ENCODE measurements at places on chromosomes 2 and 18.

- no peak for DNase-seq
These were observed 392.5 kb upstream of the NRXN1 start for GRCh38 chr2:51424418-51424817.

GRCh38 chr2:3107567-3107966 is 270.1 kb downstream of the EIPR1 start:
- DNase-seq = no peak

DNA sequence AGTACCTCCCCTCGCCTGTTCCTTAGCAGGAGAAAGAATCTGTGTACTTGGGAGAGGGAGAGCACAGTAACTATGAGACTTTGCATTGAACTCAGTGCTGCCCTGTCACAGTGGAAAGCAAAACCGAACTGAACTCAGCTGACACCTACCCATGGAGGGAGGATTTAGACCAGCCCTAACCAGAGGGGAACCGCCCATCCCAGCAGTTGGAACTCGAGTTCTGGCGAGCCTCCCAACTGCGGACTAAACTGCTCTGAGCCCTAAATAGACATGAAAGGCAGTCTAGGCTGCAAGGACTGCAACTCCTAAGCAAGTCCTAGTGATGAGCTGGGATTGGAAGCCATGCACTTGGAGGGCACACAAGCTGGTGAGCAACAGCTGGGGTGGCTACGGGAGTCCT is 110.4 kb downstream of the GRB14 start:
- no peak for DNase-seq

DNA sequence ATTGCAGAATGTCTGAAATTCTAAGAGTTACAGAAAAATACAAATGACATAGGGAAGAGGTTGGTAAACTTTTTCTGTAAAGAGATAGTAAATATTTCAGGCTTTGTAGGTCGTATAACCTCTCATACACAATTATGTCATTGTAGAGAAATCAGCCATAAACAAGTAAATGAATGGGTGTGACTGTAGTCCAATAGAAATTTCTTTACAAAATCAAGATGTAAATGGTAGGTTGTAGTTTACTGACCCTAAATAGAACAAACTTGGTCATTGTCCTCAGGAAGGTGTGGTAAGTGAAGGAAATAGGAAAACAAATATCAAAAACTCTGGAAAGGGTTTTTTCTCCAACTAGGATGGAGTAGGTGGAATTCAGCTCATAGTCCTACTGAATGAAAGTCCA is 415.5 kb upstream of the SPHKAP start:
- no peak for DNase-seq

DNA sequence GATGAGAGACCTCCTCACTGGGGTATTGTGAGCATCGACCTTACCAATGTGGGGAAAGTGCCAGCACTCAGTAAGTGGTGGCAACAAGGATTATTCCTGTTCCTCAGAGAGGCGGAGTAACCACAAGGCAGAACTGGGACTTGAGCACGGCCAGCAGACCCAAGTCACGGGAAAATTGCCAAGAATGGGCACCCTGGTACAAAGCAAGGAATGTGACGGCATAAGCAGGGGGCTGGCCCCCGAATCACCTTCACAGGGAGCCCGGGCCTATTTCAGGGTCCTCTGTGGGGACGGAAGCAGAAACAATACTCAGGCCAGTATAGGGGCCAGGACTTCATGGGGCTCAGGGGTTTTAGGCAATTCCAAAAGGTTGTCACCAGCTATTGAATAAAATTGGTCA is 25.4 kb downstream of the CENPA start:
- DNase-seq = no peak

GRCh38 chr2:128315829-128316776 is 2.6 kb downstream of the HS6ST1 start:
- no peak for DNase-seq

GRCh38 chr2:234355021-234355720 is 141.7 kb downstream of the ARL4C start:
- no peak for DNase-seq

DNA sequence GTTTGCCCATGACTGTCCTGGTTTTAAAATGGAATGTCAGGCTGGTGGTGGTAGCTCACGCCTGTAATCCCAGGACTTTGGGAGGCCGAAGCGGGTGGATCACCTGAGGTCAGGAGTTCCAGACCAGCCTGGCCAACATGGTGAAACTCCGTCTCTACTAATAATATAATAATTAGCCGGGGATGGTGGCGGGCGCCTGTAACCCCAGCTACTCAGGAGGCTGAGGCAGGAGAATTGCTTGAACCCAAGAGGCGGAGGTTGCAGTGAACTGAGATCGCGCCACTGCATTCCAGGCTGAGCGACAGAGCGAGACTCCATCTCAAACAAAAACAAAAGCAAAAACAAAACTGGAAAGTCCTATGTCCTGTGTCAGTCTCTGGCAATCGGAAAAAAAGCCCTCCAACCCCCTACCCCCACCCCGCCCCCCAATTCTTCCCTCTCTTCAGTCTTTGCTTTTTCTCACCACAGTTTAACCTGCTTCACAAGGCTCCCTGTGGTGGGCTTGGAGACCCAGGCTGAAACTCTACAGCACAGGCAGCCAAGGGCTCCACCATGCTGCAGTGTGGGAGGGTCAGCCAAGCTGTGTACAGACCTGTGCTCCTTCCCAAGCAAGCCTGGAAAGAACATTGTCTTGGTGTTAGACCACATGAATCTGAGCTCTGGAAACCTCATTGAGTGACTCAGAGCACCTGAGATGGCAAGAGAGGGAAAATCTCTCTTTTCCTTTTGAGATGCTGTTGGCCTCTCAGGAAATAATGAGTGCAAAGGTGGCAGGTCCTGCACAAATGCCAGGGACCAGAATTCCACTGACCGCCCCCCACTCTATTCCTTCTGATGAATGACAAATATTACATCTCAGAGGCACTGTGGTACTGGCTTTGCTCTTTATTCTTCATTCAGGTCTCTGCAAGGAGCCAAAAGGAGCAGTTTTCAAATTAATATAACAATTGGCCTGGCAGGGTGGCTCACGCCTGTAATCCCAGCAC is 16.7 kb downstream of the MYCN start:
- DNase-seq = no peak

- no peak for DNase-seq
These were observed 16.0 kb upstream of the MARCHF4 start for GRCh38 chr2:216388046-216388884.

GRCh38 chr2:69011611-69012157 is 1.3 kb upstream of the ANTXR1 start:
- DNase-seq = no peak

- no peak for DNase-seq
These were observed 29.9 kb downstream of the GLS start for GRCh38 chr2:190910341-190911136.

GRCh38 chr2:46954951-46955571 is 39.5 kb upstream of the MCFD2 start:
- no peak for DNase-seq

DNA sequence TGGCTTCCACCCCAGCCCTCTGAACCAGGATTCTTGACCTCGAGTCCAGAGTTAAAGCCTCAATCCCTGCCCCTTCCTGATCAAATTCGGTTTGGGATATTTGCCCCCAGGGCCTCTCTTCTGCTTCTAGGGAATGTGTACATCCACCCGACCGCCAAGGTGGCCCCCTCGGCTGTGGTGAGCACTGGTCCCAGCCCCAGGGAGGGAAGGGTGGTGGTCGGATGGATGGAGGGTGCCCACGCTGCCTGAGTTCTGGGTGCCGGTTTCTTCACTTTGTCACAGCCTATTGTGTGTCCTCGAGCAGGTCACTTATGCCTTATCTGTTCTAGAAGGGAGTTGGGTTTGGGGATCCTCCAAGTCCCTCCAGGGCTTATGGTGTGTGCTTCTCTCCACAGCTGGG is 6.9 kb downstream of the GMPPA start:
- DNase-seq = no peak

DNA sequence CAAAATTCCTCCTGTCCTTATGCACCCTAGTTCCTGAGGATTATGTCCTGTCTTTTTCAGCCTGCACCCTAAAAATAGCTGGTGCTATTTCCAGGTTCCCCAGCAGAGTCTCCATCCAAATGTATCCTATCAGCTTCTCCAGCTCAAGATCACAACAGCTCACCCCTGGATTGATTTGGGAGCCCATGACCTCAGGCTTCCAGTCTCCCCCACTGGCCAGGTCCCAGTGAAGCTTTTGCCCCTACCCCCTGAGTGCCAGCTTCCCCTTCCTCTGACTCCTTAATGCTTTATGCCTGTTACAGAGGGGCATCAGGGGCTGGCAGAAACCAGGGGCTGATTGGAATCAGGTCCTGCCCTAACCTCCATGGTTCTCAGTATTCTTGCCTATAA is 76.9 kb upstream of the DAPL1 start:
- no peak for DNase-seq

DNA sequence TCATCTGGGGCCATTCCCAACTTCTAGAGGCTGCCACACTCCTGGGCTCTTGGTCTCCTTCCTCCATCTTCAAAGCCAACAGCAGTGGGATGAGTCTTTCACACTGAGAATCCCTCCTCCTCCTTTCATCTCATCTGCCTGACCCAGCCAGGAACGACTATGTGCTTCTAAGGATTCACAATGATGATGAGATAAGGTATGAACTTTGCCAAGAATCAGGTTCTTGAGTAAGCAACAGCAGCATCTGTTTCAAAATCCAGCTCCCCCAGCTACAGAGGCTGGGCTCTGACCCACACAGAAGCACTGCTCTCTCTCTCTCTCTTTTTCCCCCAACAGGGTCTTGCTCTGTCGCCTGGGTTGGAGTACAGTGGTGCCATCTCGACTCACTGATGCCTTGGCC is 46.4 kb downstream of the TIMM21 start:
- DNase-seq = no peak

DNA sequence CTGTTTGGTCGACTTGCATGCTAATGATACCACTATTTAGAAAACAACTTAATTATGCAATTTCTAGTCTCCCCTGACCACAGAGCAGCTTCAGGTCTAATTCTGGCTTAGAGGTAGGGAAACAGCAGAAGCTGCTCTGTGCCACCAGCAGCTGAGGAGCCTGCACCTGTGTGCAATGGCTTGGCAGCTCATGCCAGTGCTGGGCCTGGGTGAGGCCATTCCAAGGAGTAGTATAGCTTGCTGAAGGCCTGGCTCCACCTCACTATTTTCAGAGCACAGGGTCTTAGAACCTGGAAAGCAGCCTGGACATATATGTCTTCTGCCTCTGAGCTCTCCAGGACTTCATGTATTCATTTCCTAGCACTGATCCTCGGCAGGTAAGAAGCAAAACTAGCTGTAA is 62.8 kb downstream of the SPRED2 start:
- no peak for DNase-seq

- DNase-seq = no peak
These were observed 24.8 kb downstream of the TNS1 start for GRCh38 chr2:217977840-217978535.

GRCh38 chr2:20702563-20702962 is 35.6 kb downstream of the GDF7 start:
- DNase-seq = no peak

GRCh38 chr2:50872543-50872942 is 159.4 kb downstream of the NRXN1 start:
- DNase-seq = no peak

GRCh38 chr2:229715895-229716507 is 1.6 kb upstream of the DNER start:
- peak; percentile 8 for DNase-seq

DNA sequence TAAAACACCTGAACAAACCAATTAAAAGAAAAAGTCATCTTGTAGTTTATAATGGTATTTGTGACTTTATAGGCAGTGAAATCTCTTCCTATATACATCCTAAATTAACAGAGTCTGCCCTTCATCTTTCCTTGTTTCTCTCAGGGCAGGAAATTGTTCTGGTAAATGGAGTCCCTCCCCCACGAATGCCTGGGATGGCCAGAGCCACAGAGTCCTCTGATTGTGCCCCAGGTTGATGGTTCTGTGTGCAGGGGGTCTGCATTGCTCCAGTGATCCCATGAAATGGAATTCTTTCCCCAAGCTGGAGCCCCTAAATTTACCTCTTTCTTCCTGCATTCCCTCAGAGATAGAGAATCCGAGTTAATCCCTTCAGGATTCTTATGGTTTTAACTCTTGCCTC is 155.5 kb downstream of the MTX2 start:
- no peak for DNase-seq

DNA sequence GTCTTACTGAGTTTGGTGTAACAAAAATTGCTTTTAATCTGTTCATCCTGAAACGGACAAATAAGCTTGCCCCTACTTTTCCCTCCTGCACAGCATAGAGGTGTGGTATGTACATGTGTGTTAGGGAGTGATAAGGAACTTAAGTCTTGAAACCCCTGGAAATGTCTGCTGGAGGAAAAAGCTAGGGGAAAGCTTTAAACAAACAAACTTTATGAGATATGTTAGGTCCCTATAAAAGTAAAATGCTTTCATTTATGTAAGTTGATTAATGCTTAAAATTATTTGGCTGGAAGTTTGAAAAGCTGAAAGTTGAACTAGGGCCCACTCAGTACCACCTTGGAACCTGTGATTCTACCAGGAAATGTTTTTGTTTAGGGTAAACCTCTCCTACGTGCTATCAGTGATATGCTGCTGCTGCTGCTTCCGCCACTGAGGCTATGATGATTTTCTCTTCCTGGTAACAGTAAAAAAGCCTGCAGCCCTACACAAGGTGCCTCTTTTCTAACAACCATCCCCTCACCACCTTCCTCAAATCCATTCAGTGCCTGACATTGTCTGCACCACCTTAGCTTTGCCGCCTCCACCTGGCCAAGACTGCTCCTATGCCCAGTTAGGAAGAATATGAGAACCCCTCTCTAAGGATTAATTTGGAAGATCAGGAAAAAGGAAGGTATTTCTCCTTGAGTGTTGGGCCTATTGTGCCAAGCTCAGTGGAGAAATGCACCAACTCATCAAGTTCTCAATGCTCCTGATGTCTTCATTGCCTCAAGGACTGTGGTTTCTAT is 2.5 kb upstream of the YES1 start:
- no peak for DNase-seq

- DNase-seq = no peak
These were observed 516.7 kb downstream of the KCNJ3 start for GRCh38 chr2:155215037-155215707.

DNA sequence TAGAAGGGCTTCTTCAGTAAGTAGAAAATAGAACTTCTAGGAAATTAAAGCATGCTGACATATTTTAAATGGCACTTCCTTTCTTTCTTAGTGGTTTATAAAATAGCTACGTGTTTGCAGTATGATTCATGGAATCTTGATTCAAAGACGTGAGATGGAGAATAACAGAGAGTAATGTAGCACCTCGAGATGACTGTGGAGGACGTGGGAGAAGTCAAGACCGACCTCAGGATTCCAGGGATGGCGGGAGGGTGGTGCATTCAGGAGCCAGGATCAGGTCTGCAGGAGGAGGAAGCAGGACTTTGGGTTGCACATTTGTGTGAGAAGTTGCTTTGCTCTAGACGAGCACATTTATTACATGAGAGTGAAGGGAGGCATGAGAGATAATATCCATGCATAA is 56.0 kb downstream of the DCDC2C start:
- DNase-seq = no peak
